ENCODE measurements at places on chromosomes 3 and 15.
A peak's percentile ranks its signal among the peaks of the same experiment; 100 is the strongest.

DNA sequence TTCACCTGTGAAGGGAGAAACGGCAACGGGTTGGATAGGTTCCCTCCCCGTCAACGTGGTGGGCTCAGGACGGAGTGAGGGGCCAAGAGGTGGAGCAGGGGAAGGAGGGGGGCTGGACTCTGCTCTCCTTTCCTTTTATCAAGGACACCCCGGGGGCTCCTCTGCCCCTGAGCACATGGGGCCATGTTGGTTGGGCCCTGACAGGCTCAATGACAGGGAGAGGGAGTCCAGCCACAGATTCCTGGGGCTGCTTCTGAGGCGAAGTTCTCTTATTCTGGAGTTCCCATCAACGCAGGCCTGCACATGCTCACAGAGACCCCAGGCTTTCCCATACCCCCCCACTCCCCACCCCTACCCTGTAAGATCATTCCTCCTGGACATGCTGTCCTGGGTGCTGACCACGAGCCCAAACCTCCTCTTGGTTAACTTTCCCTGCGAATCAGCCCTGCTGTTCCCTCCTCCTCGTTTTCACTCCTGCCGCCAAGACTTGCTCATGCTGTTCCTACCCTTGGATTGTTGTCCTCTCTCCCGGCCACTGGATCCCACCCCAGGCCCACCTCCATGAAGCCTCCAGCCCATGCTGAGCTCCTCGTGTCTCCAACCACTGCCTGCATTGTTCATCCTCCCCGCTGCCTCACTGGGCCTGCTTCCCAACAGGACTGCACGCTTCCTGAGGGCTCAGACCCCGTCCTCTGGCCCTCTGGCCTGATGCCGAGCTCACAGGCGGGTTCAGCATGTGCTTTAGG lies 61.2 kb downstream of the SENP2 start:
- no peak for DNase-seq

DNA sequence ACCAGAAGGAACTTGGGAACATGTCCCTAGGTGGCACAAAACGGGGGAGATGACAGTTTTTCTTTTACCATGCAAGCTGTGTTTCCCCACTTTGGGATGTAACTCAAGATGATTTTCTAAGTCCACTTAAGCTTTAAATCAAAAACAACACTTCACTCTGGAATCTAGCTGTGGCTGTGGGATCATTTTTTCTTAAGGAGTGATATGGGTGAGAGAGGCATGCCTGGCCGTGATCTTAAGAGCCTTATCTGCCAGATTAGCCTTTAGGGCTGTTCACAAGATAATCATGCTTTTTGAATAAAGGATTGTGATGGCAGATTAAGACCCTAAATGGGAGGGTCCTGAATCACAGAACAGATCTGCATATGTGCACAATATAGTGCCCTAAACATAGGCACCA lies 384.8 kb upstream of the SEMA6D start:
- no peak for DNase-seq

DNA sequence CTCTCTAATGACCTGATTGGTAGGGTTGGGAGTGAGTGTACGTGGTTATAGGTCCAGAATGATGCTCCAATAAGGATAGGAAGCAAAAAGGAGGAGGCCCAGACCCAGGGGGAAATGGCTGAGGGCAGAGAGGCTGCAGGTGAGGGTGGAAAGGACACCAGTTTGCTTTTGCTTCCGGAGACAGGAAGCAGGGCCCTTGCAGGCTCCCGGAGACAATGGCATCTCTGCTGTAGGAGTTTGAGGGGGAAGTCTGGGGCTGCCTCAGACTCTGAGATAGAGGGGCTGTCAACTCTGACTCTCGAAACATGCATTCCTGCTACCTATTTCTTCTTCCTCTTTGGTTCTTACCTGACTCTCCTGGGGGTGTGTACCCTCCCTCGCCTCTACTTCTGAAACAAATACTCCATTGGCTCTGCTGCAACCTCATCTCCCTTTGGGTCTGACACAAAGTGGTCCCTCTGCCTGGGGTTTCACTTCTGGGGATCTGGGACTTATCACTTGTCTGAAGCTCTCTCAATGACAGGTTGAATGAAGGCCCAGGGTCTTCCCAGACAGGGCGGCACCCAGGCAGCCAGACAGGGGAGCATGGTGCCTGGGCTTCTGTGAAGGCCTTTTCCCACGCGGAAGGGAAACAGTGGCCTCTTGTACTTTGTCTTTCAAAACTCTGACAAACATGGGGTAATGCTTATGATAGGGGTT lies 61.5 kb downstream of the CHRD start:
- no peak for DNase-seq

- no peak for DNase-seq
Observed at GRCh38 chr3:61278713-61279112, 27.5 kb upstream of the FHIT start.

DNA sequence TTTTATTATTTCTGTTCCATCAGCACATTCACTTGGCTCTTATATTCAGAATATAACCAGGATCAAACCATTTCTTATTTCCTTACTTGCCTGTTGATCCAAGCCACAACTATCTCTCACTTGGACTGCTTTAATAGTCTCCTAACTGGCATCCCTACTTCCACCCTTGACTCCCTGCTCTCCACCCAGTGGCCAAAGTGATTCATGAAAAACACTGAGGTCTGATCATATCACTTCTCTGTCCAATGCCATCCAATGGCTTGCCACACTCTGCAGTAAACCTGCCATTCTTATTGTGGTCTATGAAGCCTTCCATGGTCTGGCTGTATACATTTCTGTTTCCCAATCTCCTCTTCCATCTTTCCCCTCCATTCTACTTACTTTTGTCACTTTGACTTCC lies 576.1 kb downstream of the PDCD6IP start:
- no peak for DNase-seq

- DNase-seq: no peak
Observed at GRCh38 chr3:174755833-174756829, 103.0 kb upstream of the NAALADL2 start.

- DNase-seq: no peak
Observed at GRCh38 chr3:182521339-182521738, 272.0 kb upstream of the ATP11B start.

DNA sequence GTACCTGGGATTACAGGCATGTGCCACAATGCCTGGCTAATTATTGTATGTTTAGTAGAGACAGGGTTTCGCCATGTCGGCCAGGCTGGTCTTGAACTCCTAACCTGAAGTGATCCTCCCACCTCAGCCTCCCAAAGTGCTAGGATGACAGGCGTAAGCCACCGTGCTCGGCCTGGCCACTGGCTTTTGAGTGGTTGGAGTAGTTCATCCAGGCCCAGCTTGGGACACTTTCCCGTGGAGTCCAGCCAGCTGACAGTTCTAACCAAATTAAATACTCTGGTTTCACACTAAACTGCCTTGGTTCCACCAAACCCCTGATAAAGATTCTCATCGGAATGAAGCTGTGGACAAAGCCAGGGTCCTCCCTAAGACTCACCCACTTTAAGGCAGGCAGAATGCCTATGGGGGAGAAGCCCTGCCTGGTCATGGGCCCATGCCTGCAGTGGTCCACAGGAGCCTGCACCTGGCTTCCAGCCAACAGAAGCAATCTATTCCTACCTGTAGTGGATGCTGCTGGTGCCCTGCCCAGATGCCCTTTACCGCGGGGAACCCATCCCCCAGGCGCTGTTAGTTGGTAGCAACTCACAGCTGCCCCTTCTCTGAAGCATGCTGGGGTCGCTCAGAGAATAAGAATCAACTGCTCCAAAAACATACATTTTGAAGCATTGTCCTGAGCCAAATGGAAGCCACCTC lies 5.2 kb upstream of the SLC28A1 start:
- no peak for DNase-seq

DNA sequence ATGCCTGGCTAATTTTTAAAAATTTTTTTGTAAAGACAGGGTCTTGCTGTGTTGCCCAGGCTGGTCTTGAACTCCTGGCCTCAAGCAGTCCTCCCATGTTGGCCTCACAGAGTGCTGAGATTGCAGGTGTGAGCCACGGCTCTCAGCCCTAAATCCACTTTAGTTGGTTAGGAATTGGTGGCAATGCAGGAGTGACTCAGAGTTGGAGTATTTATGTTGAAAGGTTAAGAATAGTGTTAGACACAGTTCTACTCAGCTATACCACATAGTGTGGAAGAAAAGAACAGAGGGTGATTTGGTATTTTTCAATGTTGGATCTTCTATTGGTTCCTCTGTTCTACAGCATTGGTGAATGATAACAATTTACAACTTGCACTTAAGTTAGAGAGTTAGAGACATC lies 7.6 kb downstream of the ZNF639 start:
- DNase-seq: no peak

GRCh38 chr3:25692341-25692740 lies 27.6 kb upstream of the TOP2B start:
- DNase-seq: no peak

DNA sequence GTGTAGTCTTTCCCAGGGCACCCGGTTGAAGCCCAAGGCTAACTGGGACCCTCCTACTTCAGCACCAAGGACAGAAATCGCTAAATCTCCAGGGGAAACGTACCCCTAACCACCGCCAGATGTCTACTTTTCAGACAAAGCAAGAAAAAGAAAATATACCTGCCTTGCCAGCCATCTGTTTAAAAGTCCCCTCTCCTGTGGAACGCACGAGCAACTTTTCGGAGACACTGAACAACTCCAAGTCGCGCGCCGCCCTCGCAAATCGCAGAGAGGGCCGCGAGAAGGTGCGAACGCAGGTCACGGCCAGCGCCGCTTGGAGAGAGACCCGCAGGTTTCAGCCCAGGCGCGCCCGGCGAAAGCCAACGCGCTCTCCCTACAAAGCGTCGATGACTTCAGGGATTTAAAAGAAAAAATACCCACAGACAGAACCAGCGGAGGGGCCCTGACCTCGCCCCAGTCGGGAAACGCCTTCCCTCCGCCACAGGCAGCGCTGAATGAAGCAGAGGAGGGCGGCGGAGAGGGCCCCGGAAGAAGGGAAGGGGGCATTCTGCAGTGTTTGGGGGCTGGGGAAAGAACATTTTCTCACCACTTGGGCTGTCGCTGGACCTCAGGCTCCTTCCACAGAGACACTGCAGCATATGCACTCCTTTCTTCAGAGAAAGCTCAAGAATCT lies 213.1 kb downstream of the FGF12 start:
- DNase-seq: no peak

DNA sequence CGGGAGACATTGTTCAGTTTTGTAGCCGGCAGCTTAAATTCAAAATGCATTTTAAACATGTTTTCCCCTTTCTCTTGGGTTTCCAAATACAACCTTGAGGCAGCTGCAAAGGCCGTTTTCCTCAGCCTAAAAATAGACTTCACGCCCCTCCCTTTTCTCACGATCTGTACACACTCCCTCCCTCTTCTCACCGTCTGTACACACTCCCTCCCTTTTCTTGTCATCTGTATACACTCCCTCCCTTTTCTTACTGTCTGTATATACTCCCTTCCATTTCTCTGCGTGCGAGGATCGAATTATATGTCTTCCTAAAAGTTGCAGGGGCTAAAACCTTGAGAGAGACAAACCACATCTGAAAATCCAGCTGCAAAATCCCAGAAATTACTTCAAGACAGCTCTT lies 8.9 kb downstream of the MUC4 start:
- DNase-seq: no peak

GRCh38 chr3:13111173-13111872 lies 38.1 kb upstream of the IQSEC1 start:
- DNase-seq: no peak

DNA sequence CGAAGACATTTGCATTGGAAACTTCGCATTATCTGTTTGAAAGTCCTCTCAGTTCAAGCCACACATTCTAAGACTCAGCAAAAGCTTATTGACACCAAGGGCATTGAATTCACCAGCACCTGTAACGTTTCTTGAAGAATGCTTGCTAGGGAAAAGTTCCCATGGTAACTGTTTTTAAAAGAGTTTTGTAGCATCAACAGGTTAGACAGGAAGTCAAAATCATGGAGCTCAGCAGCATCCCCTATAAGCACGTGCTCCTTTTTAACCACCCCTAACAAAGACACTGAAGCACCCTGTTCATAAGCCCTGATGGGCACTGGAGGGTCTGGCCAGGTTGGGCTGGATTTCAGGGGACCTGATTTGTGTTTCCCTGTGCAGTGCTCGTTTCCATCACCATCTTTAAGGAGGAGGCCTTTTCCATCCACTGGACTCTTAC lies 229.7 kb upstream of the BHLHE40 start:
- no peak for DNase-seq

DNA sequence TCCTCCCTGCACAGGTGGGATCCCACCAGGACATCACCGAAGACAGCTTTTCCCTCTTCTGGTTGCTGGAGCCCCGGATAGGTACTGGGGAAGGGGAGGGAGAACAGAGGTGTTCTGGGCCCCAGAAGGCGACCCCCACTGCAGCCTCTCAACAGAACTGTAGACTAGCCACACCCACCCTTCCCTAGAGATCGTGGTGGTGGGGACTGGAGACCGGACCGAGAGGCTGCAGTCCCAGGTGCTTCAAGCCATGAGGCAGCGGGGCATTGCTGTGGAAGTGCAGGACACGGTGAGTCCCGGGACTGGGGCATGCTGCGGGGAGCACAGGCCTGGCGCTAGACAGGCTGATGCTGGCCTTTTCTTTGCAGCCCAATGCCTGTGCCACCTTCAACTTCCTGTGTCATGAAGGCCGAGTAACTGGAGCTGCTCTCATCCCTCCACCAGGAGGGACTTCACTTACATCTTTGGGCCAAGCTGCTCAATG lies 809 bp downstream of the NDUFAF3 start:
- DNase-seq: no peak

GRCh38 chr3:181710345-181711291 lies 1.1 kb upstream of the SOX2 start:
- DNase-seq: no peak

GRCh38 chr15:49877873-49878521 lies 241.0 kb downstream of the ATP8B4 start:
- DNase-seq: no peak

DNA sequence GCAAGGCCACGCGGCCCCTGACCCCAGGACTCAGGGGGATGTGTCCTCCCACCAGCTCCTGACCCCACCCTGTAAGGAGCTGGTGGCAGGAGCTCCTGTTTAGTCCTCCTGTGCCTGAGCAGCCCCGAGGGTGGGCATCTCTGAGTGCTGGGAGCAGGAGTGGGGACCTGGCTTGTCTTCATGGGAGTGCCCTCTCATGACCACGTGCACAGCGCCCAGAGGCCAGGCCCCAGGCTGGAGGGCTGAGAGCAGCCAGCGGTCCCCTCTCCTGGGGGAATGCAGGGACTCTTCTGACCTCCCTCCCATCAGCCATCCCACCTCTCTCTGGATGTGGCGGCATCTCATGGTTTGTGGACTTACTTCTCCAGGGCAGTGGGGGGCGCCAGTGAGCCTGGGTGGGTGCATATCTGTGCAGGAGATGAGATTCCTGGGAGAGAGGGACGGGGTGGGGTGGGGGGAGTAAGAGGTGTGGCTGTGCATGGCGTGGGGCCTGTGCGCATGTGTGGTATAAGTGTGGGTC lies 205.6 kb downstream of the TBC1D2B start:
- peak; percentile 12 for DNase-seq

Measured in NCI-H1694 treated with DMSO at 0.1 percent for 48 hours (cell line).